Stimulated activated CD4-positive, alpha-beta T cell treated with anti-CD3 and anti-CD28 coated beads, Interleukin-1b, Interleukin-23, amount 100 ng/mL, for 24 hours (primary cell): ENCODE measurements at places on chromosomes 6 and 20.

GRCh38 chr20:64158346-64159285, 5.6 kb upstream of the MYT1 start:
- no peak for DNase-seq

GRCh38 chr20:10573273-10573950, 100.4 kb downstream of the JAG1 start:
- DNase-seq, result no peak

GRCh38 chr6:15690510-15690909, 27.7 kb upstream of the DTNBP1 start:
- DNase-seq, result no peak

DNA sequence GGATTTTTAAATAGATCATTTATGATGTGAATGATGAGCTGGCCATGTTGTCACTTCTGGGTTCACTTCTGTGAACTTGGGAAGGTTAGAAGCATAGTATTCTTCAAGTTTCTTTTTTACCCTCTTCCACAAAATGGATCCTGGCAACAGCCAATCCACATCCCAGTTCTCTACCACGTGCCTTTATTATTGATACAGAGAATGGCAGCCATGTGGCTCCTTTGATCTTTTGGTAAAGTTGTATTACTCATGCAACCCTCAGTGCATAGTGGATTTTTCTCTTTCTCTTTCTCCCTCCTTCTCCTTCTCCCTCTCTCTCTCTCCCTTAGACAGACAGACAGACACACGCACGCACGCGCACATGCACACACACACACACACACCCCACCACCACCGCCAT, 50.0 kb downstream of the SYNDIG1 start:
- DNase-seq, result no peak

GRCh38 chr6:71410164-71410566, 121.6 kb downstream of the OGFRL1 start:
- DNase-seq, result no peak

- DNase-seq, result no peak
Measured at GRCh38 chr6:108677894-108678293, 117.2 kb downstream of the FOXO3 start.

DNA sequence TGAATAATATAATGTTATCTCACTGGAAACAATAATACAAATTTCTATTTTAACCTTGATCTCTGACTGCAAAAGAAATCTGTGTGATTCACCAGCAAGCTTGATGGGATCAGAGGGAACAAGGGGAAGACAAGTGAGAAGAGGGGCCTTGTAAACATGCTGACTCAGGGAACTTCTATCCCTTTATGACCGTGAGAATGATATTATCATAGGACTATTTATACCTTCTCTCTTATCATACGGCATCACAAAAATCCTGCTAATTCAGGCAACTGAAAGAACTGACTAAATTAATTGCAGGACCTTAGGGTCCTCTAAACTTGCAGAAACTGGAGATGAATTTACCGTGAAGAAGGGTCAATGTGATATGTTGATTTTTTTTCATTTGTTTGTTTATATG, 173.3 kb downstream of the PTPRK start:
- DNase-seq, result no peak

DNA sequence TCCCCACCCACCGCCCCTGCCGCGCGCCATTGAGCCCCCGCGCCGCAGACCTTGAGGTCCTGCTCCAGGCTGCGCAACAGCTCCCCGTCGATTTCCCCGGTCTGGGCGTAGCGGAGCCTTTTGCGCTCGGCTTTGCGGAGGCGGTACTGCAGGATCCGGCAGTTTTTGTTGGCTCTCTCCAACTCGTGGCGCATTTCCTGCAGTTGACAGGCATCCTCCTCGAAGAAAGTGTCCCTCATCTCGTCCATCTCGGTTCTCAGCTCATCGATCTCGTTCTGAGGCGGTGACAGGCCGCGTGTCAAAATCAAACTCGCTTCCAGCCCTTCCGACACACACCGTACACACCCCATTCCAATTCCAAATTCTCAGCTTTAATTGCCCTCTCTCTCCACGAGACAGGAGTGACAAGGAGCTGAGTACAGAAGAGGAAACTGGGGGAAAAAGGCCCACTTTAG, 4.3 kb downstream of the MTCL3 start:
- DNase-seq, result no peak

DNA sequence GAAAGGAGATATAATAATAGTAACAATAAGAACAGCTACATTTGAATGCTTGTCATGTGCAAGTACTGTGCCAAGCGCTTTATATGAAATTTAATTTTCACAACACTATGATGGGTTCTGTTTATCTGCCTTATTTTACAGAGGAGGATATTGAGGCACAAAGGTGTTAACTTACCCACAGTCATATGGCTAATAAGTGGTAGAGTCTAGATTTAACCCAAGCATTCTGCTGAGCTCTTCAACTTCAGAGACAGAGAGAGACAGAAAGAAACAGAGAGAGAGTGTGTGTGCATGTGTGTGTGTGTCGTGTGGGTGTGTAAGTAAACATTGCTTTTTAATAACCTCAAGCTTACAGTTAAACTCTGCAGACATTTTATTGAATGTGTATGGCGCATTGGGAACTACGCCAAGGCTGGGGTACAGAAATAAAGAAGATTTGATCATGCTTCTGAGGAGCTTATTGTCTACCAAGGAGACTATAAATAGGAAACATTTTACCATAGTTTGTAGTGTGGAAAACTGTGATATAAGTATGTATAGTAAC, 12.9 kb downstream of the TBPL1 start:
- DNase-seq, result no peak

DNA sequence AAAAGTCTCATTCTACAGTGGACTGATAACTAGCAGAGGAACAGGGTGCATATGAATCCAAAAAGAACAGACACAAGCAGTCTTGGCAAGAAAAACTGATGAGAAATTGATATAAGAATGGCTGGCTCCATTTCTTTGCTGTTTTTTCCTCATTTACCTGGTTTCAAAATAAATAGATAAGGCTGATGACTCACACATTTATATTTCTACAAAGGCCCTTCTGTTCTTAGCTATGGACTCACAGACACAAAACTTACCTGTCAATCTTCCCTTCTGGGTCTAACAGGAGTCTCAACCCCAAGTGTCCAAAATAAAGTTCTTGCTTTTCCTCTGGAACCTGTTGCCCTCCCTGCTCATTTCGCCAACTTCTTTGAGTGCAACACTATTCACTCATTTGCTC, 941 bp downstream of the SLC17A4 start:
- no peak for DNase-seq

DNA sequence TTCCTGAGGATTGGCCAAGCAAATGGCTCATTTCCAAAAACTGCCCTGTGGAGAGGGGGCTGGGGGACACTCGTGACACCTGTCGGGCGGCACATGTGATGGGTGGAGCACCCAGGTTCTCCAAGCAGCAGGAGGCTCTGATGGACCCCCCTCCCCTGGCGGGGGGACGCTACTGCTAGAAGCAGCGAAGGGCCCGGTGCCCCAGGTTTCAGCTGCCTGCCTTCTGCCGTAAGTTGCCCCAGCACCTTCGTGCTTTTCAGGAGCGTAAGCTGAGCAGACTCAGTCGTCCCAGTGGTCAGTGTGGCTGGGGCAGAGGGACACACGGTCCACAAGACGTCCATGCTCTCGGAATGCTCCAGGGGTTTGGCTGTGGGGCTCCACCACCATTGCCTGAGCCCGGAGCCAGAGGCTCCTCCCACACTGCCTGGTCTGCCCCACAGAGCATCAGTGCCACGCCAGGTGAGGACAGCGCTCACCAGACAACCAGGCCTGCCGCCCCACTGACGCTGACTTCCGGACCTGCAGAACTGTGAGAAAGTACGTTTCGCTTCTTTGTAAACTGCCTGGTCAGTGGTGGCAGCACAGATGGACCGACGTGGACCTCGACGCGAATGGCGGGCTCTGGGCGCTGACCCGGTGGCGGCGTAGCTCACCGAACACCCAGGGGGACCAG, 4.1 kb upstream of the ADRM1 start:
- no peak for DNase-seq
